ENCODE measurements at places on chromosomes 7 and 10.

- no peaks in the 10 kb centered on the region for H3K27me3 ChIP-seq
- no peak overlapping the region for H3K4me3 ChIP-seq
- H3K4me1 ChIP-seq: no peaks in the 10 kb centered on the region
Observed at GRCh38 chr7:98976396-98977185, 98.3 kb downstream of the TRRAP start.

DNA sequence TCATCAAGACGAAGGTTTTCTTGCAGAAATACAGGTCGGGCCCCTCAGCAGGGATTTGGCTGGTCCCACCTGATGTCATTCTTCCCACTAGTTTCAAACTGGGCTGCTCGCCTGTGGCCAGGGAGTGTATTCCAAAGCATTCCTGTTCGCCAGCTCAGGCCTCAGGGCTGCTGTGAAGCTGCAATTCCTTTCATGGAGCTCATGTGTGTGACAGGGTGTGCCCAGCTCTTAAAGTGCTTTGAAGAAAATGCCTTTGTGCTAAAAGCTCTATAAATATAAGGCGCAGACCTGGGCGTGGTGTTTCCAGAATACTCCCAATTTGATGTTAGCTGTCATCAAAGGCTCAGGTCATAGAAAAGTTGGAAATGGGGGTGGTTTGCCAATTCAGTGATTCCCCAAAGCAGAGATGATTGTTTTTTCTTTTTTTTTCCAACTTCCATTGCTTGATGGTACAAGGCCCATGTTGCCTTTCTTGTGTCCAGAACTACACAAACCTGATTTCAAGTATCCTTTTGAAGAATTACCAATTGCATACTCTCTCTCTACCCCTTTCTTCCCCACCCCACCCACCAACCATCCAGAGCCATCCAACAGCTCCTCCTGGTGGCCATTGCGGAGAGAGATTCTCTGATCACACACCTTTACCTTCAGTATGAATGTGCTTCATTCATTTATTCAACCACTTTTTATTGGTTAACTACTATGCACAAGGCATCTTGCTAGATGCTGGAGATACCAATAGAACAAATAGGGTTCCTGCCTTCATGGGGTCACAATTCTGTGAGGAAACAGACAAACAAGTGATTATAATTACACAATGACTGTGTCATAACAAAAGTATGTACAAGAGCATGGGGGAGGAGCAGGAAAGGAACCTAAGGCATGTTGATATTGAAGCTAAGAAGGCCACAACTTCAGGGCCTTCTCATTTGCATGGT is 297.3 kb upstream of the LYZL1 start:
- no peak for DNase-seq
- no peaks in the 10 kb centered on the region for H3K27me3 ChIP-seq

GRCh38 chr10:132136097-132136521 is 50.6 kb upstream of the DPYSL4 start:
- no peak overlapping the region for H3K27ac ChIP-seq
- no peak overlapping the region for H3K4me3 ChIP-seq
- no peaks in the 10 kb centered on the region for H3K4me1 ChIP-seq
- no peak for DNase-seq

GRCh38 chr7:90897961-90898469 is 301.9 kb downstream of the CDK14 start:
- H3K4me3 ChIP-seq: no peak overlapping the region
- no peaks in the 10 kb centered on the region for H3K27me3 ChIP-seq
- no peaks in the 10 kb centered on the region for H3K4me1 ChIP-seq
- DNase-seq: no peak
- H3K36me3 ChIP-seq: no peaks in the 10 kb centered on the region

DNA sequence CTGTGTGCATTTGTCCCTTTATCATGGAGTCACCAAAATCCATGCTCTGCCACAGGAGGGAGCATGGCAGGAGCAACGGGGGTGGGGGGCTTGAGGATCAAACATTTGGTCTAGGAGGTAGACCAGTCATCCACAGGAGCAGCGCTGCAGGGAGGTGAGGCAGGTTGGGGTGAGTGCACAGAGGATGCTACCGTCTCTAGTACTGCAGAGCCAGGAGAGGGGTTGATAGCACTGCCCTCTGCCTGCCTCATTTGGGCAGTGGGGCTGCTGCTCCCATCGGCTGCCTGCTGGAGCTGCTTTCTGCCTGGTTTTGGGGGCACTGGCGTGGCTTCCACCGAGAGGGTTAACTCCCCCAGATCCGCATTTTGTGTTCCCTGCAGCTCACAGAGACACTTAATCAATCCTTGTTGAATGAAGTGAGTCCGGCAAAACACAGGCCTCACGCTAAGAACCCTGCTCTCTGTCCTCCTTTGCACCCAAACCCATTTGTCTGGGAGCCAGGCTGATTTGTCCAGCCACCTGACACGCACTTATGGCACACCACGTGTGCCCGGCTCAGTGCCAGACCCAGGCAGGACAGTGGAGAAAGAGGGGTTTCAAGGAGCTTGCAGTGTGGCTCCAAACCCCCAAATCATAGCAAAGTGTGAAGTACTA is 527.1 kb upstream of the FOXK1 start:
- no peaks in the 10 kb centered on the region for H3K4me1 ChIP-seq
- H3K4me3 ChIP-seq: no peak overlapping the region
- H3K27ac ChIP-seq: no peak overlapping the region
- DNase-seq: no peak
- no peaks in the 10 kb centered on the region for H3K36me3 ChIP-seq
- H3K27me3 ChIP-seq: no peaks in the 10 kb centered on the region

DNA sequence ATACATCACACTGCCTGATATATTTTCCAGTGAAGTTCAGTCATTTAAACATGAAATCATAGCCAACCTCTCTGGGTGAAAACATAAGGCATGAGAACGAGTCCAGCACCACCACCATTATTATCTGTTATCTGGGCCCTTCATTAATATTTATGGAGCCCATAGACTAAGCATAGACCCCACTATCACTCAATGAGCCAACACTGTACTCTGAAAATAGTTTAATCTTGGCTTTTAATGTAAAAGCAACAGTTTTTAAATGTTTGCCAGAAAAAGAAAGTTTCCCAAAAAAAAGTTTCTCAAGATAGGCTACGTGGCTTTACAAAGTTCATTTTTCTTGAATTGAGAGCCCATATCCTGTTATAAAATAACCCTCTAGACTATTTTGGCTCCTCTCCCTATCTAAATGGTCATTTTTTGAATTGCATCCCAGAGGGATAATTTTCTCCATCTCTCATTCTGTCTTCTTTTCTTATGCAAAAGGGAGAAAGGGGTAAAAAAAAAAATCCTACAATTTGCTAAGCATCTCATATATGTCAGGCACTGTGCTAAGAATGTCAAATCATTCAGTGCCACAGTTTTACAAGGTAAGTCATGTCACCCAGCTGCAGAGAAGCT is 66.1 kb downstream of the FZD1 start:
- no peak for DNase-seq
- H3K27me3 ChIP-seq: no peaks in the 10 kb centered on the region
- H3K27ac ChIP-seq: no peak overlapping the region

- H3K27me3 ChIP-seq: no peaks in the 10 kb centered on the region
- no peak for DNase-seq
- H3K4me1 ChIP-seq: no peaks in the 10 kb centered on the region
Observed at GRCh38 chr7:16463520-16463919, 2.0 kb downstream of the SOSTDC1 start.

DNA sequence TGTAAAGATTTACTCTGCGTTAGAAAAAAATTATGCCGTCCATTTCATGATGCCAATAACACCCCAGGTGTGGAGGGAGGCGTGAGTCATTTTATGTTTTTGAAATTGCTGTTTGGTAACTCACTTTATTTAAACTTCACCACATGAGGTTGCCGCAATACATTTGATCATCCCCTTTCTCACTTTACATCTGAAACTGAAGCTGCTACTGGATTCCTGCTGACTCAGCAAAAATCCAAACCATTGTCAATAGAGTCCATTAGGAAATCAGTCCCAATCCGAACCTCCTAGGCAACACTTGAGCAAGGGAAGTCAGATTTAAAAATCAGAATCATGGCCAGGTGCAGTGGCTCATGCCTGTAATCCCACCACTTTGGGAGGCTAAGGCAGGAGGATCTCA is 136.6 kb upstream of the SVIL start:
- H3K27ac ChIP-seq: no peak overlapping the region
- H3K27me3 ChIP-seq: no peaks in the 10 kb centered on the region
- no peaks in the 10 kb centered on the region for H3K36me3 ChIP-seq
- no peak overlapping the region for H3K4me3 ChIP-seq

- no peaks in the 10 kb centered on the region for H3K4me1 ChIP-seq
- no peak overlapping the region for H3K27ac ChIP-seq
- no peak for DNase-seq
- H3K36me3 ChIP-seq: no peaks in the 10 kb centered on the region
- no peaks in the 10 kb centered on the region for H3K27me3 ChIP-seq
Observed at GRCh38 chr7:15839416-15840100, 153.1 kb upstream of the MEOX2 start.

DNA sequence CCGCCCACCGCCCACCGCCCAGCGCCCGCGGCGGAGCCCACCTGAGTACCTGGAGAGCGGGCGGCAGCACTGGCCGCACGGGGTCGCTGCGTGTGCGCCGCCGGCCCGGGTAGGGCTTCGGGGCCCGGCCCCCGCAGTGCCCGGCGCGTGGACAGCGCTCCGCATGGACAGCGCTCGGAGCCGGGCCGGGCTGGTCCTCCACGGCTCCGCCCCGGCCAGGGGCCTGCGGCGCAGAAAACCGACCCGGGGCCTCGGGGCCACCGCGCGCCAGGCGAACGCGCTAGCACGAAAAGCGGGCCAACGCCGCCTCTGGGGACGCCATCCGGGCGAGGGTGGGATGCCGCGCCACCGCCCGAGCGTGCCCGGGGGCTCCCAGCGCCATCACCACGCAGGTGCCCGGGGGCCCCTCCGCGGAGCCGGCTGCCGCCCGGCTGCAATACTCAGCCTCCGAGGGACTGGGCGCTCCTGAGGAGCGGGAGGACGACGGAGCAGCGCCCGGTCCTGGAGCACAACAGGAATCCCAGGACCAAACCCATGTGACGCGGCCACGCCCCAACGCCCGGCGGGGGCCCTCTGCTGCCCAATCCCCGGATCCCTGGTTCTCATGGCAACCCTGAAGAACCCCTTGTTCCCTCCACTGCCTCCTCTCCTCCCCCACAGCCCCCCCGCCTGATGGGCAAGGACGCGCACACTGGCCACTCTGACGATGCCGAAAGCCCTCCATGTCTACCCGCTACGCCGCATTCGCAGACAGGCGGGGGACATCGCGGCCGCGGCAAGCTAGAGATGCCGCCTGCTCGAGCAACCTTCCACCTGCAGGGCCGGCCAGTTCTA is at the start of gene GRB10:
Gene GRB10 (minus strand): TSS at position 522 of the 834 bp plus-strand sequence. CDS start 50,574 bp downstream, outside the sequence.
- H3K4me3 ChIP-seq: peak within 1 kb of the TSS; percentile 65
- H3K27me3 ChIP-seq: no peaks in the 10 kb centered on the region
- no peaks in the 10 kb centered on the region for H3K36me3 ChIP-seq
- DNase-seq: no peak
- no peak within 1 kb of the TSS for H3K27ac ChIP-seq
- H3K4me1 ChIP-seq: no peaks in the 10 kb centered on the region

- no peaks in the 10 kb centered on the region for H3K4me1 ChIP-seq
- H3K27ac ChIP-seq: no peak overlapping the region
- no peaks in the 10 kb centered on the region for H3K27me3 ChIP-seq
- H3K36me3 ChIP-seq: no peaks in the 10 kb centered on the region
Observed at GRCh38 chr10:4247379-4247778, 462.4 kb upstream of the KLF6 start.

Data from Peyer's patch (tissue), 4 donors.